ENCODE measurements at places on chromosomes 7 and 10. TPM values are rescaled to one million over a fixed set of nuclear protein-coding genes. Genes with fewer than 3 reads are reported as not detected.
A peak's percentile ranks its signal among the peaks of the same experiment; 100 is the strongest.

DNA sequence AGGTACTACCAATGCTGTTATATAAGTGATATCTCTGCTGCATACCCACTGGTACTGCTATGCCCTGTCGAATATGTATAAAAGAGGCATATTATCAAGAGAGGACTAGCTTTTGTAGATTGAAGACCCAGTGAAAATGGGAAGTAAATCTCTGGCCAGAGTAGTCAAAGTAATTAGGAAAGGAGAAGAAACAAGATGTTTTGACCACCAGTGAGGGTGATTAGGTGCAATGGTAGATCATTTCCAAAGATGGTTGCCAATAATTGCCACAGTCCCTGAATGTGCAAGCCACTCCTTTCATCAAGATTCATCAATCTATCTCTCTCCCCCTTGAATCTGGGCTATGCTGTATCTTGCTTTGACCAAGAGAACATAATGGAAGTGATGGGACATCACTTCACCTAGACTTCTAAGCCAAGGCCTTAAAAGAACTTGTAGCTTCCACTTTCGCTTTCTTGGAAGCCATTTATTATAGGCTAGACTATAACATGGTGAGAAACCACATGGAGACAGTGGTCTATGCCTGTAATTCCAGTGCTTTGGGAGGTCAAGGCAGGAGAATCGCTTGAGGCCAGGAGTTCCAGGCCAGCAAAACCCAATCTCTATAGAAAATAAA, 52.6 kb upstream of the ST8SIA6 start:
- no peak for DNase-seq

- DNase-seq, result no peak
Measured at GRCh38 chr7:113140956-113141355, 22.6 kb upstream of the SMIM30 start.

- no peak for DNase-seq
Measured at GRCh38 chr7:36306722-36307121, 82.9 kb upstream of the ANLN start.

- no peak for DNase-seq
Measured at GRCh38 chr7:37908221-37908788, 8.3 kb downstream of the SFRP4 start.

GRCh38 chr7:23076772-23077171, 28.8 kb upstream of the KLHL7 start:
- no peak for DNase-seq

DNA sequence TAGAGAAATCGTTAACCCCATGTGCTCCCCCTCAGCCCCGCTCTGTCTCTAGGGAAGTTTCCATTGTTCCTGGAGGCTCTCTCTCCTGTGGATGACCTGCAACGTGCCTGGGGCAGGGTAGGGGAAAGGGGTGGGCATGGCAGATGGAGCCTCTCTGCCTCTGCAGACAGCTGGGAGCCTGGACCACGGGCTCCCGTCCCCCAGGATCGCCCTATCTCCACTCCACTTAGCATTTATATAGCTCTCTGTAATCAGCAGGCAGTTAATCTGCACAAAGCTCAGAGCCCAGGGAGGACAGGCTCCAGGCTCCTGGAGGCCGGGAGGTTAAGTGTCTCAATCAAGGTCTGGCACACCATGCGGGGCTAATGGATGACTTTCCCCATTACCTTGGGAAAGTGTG, 369.7 kb downstream of the PLXNA4 start:
- DNase-seq, result no peak

GRCh38 chr7:23539494-23539907, 7.7 kb upstream of the TRA2A start:
- DNase-seq, result no peak

- DNase-seq, result no peak
Measured at GRCh38 chr7:78379148-78379547, 580.6 kb downstream of the PHTF2 start.

DNA sequence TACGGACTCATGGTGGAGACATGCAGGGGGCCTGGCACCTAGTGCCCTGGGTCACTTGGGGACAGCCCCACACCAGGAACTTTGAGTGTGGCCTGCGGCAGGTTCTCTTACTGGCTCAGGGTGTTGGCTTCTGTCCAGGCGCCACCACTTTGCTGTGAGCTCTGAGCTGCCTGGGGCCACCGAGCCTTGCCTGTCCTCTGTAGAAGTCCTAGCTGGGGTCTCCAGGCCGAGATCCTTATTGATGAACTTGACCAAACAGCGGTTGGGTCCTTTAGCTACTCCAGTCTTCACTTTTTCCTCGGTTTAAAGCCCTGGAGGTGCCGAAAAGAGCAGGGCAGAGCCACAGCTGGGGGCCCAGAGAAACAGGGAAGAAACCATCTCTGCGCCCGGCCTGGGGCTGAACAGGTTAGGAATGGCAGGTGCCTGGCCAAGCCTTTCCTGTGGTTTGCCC, 41.3 kb downstream of the ZNF467 start:
- DNase-seq, result no peak

DNA sequence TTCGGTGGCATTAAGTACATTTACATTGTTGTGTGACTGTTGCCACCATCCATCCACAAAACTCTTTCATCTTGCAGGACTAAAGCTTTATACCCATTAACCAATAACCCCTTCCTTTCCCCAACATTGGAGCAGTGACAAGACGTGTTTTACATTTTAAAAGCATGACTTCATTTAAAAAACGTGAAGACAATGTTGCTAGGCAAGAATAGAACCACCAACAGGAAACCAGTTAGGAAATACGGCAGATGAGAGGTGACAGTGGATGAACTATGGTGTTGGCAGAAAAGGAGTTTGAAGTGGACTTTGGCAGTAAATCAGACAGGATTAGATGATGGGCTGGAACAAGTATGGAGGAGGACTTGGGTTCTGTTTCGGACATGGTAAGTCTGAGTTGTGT, 17.0 kb downstream of the TMEM236 start:
- peak; percentile 88 for DNase-seq

Gene GHRHR
- not detected for total RNA-seq

DNA sequence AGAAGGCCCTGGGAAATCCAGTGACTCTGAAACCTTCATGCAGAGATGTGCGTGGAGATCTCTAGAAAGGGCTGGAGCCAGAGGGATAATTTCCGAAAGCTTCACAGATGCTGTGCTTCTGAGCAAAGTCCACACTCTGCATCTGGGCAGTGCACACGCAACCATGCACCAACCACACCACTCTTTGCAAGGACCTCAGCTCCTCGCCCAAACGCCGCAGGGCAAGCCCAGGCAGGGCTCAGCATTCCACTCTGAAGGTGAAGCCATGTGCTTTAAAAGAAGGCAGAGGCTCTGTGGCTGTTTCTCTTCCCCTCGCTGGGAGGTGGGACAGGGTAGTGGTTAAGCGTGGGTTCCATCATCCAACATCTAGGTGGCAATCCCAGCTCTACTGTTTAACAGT, 48.4 kb downstream of the ASB13 start:
- DNase-seq, result no peak

DNA sequence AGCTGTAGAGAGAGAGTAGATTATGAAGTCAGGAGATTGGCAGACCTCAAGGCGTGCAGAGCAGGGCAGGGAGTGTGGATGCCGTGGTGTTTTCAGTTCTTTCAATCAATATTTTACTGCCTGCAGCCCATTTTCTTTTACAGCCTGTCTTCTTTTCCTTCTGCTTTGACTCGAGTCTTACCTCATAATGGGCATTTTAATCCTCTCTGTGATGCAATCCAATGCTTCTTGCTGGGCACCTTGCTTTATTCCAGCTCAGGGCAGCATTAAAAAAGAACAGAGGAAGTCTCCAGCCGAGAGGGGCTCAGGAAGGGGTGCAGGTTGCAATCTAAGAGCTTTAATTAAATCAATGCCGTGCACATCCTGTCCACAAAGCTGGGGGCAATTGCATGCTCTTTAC, 839.0 kb downstream of the LRMDA start:
- DNase-seq, result no peak

DNA sequence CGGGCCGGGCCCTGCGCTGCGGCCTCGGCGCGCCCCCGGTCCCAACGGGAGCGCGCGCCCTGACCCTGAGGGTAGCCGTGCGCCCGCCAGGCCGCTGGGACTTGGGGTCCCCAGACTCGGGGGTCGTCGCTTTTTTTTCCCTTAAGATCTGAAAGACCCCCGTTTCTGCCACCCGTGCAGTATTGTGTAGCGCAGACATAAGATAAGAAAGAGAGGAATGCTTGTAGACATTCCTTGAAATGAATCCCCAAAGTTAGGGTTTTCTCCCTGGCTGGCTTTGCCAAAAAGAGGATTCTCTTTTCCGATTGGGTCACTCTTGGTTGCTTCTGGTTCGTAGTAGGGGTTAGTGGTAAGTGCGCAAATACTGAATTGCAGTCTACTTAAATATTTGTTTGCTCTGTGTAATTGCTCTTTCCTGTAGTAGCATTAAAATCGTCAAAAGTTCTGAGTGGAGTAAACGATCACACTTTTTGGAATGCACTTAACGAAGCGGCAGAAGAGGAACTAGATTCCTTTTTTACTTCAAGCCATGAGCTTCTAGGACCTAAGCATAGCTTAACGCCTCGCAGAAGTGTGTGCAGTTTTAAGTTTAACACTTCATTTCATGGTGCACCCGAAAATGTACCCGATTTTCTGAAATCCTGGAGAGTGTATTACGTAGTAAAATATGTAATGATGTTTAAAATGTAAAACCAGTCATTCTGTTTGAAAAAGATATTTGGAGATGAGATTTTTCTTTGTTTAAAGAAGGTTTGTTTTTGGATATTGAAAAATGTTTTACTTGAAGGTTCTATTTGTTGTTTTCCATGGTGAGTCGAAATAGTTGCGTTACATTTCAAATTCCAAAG, 1.3 kb downstream of the CUL1 start:
- peak; percentile 11 for DNase-seq

Gene HOXA5
- total RNA-seq, result 7.0 TPM

Gene ITPRID1
- total RNA-seq, result not detected

- no peak for DNase-seq
Measured at GRCh38 chr10:59036311-59037017, 140.0 kb upstream of the PHYHIPL start.

- no peak for DNase-seq
Measured at GRCh38 chr7:139582671-139583155, 59.2 kb downstream of the CLEC2L start.

Gene DNAJC12
- 6.3 TPM for total RNA-seq

- no peak for DNase-seq
Measured at GRCh38 chr7:5779141-5779540, 2.3 kb downstream of the RNF216 start.

GRCh38 chr10:77604941-77605351, 32.7 kb downstream of the KCNMA1 start:
- no peak for DNase-seq

GRCh38 chr10:125190946-125191345, 30.6 kb upstream of the CTBP2 start:
- no peak for DNase-seq

DNA sequence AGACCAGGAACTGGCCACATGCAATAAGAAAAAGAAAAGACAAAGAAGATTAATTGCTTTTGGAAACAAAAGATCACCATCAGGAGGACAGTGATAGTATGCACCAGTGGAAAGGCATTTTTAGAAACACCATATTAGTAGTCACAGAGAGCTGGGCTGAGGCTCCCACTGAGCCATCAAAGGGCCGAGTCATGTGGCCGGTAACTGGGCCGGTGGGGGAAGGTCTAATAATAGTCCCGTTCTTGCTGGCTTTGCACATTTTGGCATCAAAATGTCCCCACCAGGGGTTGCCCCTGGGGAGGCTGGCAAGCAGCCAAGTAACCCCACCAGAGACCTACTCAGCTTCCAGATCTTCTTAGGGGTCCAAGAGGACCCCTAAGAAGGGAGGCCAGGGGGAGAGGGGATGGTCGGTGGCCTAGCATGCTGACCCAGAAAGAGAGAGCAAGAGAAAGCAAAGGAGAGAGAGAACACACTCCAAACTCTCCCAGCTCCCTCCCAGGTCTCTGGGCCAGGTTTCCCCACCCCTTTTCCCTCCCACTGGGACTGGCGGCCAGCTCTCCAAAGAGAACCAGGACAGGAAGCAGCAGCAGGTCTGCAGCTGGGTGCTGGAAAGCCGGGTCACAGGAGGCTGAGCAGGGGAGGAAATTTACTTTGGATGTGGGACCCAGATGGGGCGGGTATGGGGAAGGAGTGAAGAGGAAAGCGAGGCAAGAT, 70.2 kb upstream of the FGFR2 start:
- no peak for DNase-seq

DNA sequence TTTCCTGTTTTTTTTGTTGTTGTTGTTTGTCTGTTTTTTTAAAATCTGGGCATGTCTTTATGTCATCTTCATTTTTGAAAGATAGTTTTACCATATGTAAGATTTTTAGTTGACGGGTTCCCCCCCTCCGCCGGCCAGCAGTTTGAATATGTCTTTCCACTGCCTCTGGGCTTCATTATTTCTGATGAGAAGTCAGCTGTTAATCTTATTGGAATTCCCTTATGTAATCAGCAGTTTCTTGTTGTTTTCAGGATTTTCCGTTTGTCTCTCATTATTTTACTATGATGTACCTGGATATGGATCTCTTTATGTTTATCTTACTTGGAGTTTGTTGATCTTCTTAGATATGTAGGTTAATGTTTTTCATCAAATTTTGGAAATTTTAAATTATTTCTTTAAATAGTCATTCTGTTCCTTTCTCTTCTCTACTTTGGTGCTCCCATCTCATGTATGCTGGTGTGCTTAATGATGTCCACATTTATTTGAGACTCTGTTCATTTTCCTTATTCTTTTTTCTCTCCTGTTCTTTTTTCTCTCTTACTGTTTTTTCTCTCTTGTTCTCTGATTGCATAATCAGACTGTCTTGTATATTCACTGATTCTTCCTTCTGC, 9.7 kb downstream of the EXOC6 start:
- DNase-seq, result peak; percentile 28

GRCh38 chr7:35035511-35035961, 1.7 kb downstream of the DPY19L1 start:
- DNase-seq, result peak; percentile 50

Gene AMPH
- total RNA-seq, result not detected

GRCh38 chr7:41466760-41467384, 236.0 kb downstream of the INHBA start:
- no peak for DNase-seq

All from lung microvascular endothelial cell (primary cell).